ENCODE measurements at places on chromosomes 2 and 18.
A peak's percentile ranks its signal among the peaks of the same experiment; 100 is the strongest.

DNA sequence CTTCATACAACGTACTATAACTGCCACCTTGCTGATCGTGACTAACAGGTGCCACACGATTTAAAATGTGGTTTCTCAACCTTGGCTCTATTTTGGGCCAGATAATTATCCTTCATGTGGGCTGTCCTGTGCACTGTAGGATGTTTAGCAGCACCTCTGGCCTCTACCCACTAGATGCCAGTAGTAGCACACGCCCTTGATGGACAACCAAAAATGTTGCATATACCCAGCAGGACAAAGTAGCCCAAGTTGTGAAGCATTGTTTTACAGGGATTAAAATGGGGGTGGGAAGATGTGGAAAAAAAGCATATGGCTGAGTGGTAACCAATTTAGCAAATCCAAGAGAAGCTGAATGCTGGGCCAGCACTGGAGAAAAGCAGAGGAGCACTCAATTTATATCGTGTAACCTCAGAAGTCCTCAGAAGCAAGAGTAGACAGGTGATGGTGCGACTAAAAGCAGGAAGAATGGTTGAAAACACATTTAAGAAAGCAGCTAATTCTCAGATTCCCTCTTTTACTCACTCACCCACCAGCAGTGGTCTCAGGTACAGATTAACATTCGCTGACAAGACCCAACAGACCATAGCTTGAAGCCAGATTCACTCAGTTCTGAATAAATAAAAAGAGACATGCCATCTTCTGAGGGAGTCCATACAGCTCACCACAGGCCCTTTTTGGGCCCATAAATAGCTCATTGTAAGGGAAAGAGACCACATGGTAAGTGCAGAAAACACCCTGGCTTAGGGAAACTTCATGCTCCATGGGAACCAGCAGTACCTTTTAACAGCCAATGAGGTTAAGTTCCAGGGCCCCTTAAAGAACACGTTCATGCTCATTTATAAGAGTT lies 50.6 kb downstream of the RAPH1 start:
- no peak for DNase-seq

DNA sequence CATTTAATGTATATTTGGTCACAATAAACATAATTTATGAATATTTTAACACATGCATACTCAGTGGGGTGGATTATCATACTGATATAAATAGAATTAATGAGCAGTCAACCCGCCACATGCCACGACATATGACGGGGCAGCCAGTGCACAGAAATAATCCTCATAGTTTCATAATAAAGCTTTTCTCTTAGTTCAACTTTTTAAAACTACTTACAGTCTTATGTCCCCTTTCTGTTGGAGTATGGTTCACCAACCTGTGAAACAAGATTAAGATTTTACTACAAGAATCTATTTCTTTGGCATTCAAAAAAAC lies 75.6 kb upstream of the ETAA1 start:
- DNase-seq = no peak

DNA sequence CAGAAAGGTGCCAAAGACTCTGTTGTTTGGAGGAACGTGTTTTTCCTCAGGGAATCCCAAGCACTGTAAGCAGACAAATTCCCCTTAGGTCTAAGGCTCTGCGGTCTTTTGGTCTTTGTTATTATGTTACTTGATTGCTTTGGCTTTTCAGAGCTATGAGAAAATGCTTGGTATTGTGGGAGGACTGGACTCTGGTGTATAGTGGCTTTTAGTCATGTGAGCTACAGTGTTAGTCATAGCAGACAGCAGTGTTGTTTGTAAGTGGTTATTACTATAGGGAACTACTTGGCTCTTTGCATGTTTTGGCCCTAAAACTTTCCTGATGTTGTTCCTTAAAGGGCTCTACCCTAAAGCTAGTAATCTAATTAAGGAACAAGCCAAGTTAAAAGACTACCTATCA lies 956.2 kb upstream of the LRATD1 start:
- DNase-seq = peak; percentile 20

DNA sequence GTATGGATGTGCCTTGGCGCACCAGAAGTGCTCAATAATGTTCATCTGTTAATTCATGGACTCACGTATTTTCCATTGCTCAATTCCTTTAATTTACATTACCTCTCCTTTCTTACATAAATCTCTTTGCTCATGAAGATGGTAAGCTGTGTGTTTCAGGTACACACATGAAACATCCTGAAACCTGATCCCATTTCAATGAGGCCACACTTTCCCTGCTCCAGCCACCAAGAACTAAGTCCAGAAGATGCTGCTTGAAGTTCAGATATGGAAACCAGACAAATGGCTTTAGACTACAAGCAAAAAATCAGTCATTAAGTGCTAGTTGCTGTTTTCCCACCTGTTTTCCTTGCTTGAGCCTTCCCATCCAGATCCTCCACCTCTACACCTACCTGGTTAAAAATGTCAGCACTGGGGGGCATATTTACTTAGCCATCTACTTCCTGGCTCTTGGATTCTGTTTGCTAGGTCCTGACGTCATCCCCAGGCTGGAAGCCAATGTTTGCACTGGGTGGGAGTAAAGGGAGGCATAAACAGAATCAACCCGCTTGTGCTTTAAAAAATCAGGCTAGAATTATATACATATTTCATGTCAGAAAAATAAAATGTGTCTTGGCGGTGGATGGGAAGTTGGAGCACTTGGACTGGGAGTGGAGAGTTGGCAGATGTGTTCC lies 309.7 kb downstream of the OSR1 start:
- no peak for DNase-seq

- peak; percentile 79 for DNase-seq
Measured at GRCh38 chr2:69163109-69163508, 150.1 kb downstream of the ANTXR1 start.

DNA sequence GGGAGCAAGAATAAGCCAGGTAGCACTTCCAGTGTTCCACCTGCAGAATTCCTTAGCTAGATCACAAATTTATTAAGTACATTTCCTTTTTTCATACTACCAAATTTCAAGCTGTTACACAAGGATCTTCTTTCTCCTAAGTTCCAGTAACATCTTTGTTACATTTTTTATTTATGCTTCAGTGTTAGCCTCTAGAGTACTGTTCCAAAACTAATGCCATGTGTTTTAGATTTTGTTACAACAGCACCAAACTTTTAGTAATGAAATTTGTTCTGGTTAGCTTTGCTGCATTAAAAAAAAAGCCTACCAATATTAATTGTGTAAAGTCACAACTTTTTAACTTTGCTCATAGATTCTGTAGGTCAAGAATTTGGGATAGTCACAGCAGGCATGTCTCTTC lies 161.1 kb downstream of the CAMKMT start:
- DNase-seq = no peak
